Right renal cortex interstitium (tissue), 3 donors: ENCODE measurements at places on chromosomes 2 and 18.
A peak's percentile ranks its signal among the peaks of the same experiment; 100 is the strongest.

GRCh38 chr18:47929681-47930198, 719 bp downstream of the SMAD2 start:
- no peak for DNase-seq

GRCh38 chr2:100641125-100641435, 78.3 kb downstream of the PDCL3 start:
- no peak for DNase-seq

DNA sequence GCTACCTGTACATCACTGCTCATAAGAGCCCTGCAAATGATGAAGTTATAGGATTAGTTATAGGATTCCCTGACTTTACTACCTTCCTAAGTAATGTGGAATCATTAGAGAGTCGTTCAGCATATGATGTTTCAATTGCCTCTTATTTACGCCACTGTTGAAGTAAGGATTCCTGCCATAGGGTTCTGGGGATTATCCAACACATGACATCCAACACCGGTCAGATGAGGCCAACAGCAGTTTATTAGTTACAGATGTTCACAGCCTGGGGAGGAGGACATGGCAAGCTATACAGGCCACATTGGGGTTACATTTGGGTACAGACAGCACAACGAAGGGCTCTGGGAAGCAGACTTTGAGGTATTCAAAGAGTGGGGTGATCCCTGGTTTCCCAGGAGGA, 134.1 kb upstream of the MC4R start:
- no peak for DNase-seq

DNA sequence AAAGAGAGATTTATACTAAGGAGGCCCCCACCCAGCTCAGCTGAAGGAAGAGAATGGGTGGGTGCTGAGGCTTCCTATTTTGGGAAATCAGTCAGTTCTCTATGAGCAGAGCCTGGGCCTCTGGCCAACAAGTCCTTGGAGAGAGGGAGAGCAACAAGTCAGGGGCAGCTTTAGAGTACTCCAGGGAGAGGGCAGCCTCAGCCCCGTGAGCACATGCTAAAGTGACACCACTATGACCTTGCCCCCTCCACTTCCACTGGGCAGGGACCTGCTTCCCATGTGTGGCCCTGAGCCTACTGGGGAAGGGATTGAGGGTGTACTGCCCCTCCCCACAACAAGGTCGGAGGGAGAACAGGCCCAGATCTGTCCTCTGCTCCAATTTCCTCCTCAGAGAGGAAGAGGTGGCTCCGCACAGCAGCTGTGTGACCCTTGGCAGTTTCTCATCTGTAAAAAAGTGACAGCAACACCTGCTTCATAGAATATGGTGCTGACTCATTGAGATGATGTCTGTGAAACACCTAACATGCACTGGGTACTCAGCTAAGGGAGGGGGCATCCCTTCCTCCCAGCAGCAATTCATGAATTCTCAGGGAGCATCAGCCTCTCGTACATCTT, 72.9 kb downstream of the CLHC1 start:
- no peak for DNase-seq

DNA sequence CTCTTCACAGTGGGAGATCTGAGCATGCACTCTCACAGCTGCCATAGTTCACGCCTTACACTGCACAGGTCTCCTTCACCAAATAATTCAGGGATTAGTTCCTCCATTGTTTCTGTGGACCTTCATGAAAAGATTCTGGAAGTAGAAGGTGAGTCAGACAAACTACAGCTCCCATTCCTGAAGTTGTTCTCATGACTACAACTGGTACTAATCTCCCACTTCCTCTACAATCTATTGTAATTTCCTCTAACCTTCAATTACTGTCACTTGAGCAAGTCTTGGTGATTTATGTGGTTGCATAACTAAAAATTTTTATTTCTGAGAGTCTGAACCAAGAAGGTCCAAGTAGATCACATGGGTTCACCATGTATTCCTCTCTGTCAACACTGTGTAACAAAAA, 128.7 kb downstream of the XIRP2 start:
- no peak for DNase-seq

GRCh38 chr2:152166633-152167032, 8.9 kb downstream of the STAM2 start:
- no peak for DNase-seq

DNA sequence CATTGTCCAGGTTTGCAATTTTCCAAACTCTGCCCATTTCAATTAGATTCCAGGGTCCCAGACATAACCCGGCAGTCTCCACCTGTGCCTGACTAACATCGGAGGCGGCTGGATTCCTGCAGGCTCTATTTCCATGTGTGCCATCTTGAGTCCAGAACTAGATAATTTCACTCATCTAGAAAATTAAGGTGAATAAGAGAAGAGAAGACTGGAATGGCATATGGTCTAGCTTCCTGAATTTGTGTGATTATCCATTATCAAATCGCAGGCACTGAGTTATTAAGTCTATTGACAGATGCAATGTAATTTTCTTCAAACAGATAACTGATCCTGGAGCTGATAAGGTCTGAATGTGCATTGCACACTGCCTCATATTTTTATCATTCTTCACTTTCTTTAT, 305.2 kb downstream of the ETAA1 start:
- no peak for DNase-seq

DNA sequence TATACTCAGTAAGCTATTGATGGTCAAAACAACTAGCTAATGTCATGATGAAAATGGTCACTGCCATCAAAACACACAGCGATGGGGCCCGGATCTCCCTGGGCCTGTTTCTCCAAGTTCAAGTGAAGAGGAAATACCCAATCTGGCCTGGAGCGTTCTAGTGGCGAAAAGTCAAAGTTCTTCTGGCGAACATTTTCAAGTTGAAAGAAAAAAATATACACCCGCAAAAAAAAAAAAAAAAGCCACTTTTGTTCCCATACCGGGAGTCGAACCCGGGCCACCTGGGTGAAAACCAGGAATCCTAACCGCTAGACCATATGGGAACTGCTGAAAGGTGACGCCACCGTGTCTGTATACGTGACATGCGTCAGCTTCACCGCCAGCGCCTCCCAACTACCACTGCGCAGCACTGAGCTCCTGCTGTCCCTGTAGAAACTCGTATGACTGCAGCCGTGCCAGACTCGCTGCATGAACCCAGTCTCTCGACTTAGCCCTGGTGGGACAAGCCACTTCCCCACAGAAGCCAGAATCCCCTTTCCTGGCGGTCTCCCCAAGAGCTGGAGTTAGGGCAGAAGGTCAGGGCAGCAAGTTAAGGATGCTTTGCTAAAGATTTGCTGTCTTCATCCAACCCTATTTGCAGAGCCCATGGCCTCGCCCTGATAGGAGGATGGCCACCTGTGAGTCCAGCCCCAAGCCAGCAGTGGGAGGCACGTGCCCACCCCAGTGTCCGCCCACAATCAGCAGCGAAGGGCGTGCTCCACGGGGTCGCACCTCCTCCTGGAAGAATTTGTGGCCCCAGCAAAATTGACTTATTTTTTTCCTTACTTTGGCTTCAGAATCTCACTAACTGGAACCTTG, 5.6 kb upstream of the IMP4 start:
- DNase-seq, result peak; percentile 89

GRCh38 chr2:220707261-220707660, 864.8 kb downstream of the EPHA4 start:
- no peak for DNase-seq

DNA sequence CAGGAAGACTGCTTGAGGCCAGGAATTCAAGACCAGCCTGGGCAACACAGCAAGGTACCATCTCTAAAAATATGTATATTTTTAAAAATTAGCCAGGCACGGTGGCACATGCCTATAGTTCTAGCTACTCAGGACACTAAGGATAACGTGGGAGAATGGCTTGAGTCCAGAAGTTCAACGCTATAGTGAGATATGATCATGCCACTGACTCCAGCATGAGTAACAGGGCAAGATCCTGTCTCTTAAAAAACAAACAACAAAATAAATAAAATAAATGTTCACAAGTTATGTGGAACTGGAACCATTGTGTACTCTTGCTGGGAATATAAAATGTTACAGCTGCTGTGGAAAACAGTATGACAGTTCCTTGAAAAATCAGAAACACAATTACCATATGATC, 47.2 kb downstream of the USP34 start:
- no peak for DNase-seq

GRCh38 chr2:176104316-176105077, 2.6 kb upstream of the HOXD11 start:
- no peak for DNase-seq

- DNase-seq, result no peak
Measured at GRCh38 chr2:225177098-225177497, 134.8 kb upstream of the DOCK10 start.

DNA sequence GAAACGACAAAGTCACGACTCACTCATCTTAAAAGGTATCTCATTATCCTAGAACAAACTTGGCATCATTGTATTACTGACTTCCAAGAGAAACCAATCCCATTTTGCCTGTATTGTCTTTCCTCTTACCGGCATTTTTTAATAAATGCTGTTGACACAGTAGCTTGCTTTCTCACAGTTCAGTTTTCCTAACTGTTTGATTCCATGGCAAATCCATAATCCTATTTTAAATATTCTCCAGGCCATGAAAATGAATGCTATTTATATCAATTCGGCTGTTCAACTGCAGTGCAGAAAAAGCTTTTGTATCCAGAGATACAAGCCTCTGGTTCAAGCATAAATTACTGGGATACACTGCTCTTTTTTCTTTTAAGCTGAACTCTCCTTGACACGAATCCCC, 1241.9 kb downstream of the DPP10 start:
- no peak for DNase-seq

GRCh38 chr2:5701266-5701665, 9.1 kb downstream of the SOX11 start:
- no peak for DNase-seq

DNA sequence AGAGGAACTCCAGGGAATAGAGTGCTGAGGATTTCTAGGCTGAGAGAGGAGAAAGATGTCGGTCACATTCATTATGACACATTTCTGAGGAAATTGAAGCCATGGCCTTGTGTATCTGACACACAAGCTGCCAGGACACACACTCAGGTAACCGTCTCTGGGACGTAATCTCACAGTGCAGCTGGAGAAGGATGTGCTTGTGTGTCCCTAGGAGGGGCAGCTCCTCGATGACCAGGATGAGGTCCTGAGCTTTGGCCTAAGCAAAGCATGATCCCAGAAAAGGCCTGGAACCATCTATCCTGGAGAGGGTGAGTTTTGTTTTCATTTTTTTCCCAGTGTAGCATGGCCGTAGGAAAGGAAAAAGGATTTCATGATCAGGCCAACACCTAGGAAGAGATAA, 102.2 kb downstream of the CAPN13 start:
- no peak for DNase-seq

GRCh38 chr2:2879781-2880180, 497.8 kb downstream of the EIPR1 start:
- no peak for DNase-seq

DNA sequence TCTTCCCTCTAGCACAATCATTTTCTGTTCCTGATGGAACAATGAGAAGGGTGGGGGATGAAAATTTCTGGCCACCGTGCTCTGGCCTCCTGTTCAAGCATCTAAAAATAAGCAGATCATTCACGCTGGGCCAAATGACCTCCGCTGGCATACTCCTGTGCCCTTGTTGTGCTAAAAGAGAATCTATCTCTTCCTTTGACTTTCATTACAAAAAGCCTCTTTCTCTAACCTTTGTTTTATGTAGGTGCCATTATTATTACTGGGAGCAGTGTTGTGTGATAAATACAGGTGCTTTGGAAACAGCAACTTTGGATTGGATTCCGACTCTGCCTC, 44.6 kb upstream of the B3GNT2 start:
- no peak for DNase-seq

DNA sequence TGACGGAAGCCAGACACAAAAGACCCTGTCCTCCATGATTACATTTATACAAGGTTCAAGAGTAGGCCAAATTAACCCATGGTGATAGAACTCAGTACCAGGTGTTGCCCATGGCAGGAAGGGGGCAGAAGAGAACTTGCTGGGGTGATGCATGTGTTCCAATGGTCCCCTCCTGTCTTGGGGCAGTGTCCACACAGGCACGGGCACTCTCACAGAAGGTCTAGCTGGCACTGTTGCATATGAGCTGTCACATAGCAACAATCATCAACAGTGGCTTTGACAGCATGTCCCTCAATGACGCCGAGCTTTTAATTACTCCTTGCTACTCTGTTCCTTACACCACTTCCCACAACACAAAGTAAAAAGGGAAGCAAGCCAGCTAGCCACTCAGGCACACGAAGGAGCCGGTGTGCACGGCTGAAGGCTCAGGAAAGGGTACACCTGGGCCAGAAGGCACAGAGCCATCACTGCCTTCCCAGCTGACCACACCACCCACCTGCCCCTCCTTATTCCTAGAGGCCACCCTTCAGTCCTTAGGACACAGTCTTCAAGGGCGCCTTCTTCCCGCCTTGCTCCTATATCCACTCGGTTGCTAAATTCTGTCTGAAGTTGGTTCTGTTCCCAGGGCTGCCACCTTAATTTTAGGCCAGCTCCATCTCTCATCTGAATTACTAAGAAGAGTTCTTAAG, 28.9 kb downstream of the RPL31 start:
- no peak for DNase-seq

GRCh38 chr2:207395535-207396251, 134.1 kb upstream of the CREB1 start:
- DNase-seq, result no peak

DNA sequence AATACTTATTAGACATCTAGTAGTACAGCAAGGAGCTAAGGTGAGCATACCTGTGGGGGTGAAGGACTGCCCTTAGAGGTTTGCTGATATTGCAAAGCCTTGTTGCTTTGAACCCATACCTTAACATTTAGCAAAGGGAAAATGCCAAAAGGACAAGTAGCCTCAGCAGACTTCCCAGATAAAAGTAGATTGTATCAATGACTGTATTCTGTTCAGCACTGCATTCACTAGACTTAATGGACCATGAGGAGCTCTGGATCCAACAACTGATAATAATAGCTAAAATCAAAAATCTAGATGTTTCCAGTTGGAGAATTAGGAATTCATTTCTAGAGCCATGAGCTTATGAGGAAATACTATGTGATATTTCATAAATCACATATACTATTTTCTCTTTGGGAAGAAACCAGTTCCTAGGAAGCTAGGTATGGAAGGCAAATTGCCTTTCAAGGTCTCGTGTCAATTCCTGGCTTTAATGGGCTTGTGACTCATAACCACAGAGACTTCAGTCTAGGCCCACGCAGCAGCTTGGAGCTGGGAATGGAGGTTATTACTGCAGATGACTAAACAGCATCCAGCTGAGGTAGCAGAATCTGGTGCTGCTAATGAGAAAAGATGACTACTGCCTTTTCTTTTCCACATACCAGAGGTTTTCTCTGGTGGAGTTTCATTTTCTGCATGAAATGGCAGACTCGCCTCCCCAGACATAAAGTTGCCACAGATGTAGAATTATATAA, 191.2 kb upstream of the NABP1 start:
- DNase-seq, result no peak

- DNase-seq, result no peak
Measured at GRCh38 chr2:235921508-235922191, 246.5 kb downstream of the GBX2 start.
